Stimulated activated CD8-positive, alpha-beta memory T cell treated with anti-CD3 and anti-CD28 coated beads, Interleukin-12 subunit alpha, Interleukin-12 subunit beta, amount 100 ng/mL, for 4 hours (primary cell): ENCODE measurements at places on chromosomes 7 and 10.

- no peak for DNase-seq
These were observed 11.2 kb downstream of the CTBP2 start for GRCh38 chr10:125149036-125149679.

DNA sequence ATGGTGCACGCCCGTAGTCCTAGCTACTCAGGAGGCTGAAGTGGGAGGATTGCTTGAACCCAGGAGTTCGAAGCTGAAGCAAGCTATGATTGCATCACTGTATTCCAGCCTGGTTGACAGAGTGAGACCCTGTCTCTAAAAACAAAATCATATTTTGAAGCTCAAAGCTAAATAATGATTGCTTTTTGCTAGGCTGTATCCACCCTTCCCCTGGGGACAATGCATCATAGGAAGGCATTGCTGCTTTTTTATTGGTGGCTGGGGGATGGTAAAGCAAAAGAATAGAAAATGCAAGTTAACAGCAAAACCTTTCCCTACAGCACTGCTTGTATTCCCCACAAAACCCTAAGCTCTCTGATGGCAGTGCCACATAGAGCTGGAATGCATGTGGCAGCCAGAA is 107.5 kb upstream of the WAC start:
- no peak for DNase-seq

- no peak for DNase-seq
These were observed 234.9 kb upstream of the MBL2 start for GRCh38 chr10:53007527-53007842.

DNA sequence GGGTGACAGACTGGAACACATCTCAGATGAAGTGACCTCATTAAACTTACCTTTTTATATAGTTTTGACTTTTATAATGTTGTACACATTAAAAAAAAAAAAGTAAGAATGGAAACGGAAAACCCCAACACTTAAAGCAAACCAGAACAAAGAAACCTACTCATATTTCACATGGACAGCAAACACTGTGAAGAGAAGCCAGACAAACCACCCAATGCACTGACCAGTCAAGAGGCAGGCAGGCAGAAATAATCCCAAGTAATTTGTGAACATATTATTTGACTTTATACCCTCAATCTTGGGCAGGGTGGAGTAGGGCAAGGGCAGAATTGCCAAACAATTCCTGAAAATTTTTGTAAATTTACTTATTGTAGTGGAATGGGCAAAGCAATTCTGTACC is 39.8 kb downstream of the WAPL start:
- DNase-seq = no peak

- DNase-seq = no peak
These were observed 19.1 kb upstream of the KLF6 start for GRCh38 chr10:3803927-3804741.

DNA sequence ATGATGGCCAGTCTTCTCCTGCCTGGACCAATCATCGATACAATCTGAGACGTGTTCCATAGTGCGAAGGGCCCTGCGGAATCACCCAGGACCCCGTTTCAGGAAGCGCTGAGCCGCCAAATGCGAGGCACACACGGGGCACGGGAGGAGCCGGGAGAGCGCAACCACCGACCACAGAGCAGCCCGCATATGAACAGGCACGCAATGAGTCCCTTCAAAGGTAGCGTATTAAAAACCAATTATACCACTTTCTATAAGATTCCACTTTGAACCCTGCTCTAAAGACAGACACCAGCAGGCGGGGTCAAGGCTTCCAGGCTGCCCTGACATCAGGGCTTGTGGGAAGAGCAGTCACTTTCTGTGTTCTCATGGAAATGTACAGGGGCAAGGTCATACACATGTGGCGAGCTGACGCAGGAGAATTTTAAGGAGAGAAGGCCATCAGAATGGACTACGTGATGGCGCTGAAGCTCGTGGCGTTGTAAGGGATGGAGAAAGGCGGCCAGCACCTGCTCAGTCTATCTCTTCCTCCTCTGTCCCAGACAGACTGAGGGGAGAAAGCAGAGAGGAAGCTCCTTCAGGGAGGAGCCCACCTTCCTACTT is 46.2 kb downstream of the AMZ1 start:
- no peak for DNase-seq

- DNase-seq = no peak
These were observed 5.1 kb upstream of the ITGB1 start for GRCh38 chr10:32963096-32963495.

GRCh38 chr7:142519079-142520078 is 229.9 kb upstream of the PRSS1 start:
- no peak for DNase-seq

DNA sequence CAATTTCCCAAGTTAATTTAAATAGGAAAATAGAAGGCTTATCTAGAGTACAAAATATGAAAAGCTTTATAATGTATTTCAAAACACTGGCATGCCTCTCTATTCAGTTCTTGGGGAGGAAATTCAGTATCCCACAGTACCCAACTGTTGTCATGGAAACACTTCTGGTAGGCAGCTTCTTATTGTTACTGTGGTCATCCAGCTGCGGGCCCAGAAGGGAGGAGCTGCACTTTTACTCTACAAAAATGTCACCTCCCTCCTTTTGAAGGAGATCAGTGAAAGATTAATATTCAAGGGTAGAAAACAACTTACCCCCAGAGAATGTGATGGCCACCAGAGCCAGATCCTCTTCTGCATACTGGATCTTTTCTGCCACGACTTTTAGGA is 202.8 kb downstream of the RAPGEF5 start:
- no peak for DNase-seq

- DNase-seq = no peak
These were observed 244.6 kb downstream of the POLR1F start for GRCh38 chr7:19464241-19464640.

- DNase-seq = no peak
These were observed 527.1 kb upstream of the CELF2 start for GRCh38 chr10:10490581-10490980.

DNA sequence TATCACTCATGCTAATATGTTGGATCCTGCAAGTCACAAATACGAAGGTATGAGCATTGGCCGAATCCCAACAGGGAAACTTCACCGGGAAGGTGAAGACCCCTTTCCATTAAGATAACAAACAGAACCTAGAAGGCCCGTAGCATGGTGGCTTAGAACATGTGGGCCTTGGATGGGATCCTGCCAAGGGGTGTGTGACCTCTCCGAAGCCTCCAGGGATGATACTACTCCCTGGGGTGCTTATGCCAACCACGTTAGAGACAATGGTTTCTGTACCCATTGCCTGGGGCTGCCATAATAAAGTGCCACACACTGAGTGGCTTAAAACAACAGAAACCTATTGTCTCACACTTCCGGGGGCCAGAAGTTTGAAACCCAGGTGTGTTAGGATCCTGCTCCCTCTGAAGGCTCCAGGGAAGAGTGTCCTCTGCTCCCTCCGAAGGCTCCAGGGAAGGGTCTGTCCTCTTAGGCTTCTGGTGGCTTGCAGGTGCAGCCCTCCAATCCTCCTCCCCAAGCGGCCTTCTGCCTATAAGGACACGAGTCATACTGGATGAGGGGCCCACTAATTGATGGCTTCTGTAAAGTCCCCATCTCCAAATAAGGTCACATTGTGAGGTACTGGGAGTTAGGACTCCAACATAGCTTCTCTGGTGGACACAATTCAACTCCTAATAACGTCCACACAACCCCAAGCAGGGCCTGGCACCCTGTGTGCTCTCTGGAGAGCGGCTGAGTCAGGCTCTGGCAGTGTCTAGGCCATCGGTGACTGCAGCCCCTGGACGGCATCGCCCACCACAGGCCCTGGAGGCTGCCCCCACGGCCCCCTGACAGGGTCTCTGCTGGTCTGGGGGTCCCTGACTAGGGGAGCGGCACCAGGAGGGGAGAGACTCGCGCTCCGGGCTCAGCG is 992 bp upstream of the MGMT start:
- no peak for DNase-seq

DNA sequence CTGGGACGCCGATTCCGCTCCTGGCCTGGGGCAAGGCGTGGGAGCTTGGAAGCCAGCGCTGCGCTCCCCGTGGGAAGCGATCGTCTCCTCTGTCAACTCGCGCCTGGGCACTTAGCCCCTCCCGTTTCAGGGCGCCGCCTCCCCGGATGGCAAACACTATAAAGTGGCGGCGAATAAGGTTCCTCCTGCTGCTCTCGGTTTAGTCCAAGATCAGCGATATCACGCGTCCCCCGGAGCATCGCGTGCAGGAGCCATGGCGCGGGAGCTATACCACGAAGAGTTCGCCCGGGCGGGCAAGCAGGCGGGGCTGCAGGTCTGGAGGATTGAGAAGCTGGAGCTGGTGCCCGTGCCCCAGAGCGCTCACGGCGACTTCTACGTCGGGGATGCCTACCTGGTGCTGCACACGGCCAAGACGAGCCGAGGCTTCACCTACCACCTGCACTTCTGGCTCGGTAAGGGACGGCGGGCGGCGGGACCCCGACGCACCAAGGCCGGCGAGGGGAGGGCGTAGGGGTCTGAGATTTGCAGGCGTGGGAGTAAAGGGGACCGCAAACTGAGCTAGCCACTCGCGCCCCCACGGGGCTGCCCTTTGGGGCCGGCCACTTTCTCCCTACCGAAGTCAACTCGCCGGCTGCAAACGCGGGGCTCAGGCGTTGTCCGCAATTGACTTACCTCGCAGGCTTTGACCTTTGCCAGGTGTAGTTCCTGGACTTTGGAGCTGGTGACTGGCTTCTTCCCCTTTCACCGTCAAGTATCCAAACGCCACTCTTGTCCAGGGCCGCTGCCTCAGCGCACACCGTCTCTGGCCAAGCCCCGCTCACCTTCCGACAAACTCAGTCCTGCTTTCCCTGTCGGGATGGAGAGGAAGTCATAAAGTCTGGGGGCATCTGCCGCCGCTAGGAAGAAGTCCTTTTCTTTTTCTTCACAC is at the start of gene SCIN:
TSS of gene SCIN (plus strand) at position 187 of the 928 bp plus-strand sequence. CDS start at position 254, 67 bp downstream.
- DNase-seq = no peak

DNA sequence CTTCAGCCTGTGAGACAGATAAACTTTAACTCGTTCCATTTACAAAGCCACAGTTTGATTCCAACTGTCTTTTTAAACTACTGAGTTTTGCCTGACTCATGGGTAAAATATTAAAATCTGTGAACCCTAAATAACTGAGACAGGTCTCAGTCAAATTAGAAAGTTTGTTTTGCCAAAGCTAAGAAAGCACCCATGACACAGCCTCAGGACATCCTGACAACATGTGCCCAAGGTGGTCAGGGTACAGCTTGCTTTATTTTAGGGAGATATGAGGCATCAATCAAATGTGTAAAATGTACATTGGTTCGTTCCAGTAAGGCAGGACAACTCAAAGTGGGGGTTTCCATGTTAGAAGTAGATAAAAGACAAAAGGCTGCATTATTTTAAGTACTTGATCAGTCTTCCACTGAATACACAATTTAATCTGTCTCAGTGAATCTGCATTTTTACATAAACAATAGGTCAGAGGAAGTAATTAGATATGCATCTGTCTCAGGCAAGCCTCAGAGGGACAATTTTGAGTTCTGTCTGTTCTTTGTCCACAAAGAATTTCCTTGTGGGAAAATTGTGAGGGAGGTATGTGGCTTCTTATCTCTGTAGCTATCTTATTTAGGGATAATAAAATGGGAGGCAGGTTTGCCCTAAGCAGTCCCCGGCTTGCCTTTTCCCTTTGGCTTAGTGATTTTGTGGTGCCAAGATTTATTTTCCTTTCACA is 11.0 kb upstream of the PIP start:
- DNase-seq = no peak

DNA sequence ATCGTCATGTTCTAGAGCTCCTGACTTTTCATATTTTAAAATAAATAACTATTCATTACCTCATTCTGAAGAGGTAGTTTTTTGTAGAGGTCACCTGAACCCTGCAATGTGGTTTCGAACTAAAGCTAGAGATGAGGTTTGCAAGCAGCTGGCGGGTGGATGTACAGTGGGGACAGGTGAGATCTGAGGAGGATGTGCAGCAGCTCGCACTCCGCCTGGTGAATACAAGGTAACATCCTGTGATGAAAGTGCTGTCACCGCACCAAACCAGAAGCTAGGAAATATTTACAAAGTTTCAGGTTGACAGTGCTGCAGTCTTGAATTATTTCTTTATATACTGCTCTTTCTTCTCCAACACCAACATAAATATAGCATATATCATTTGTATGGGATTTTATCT is 26.5 kb downstream of the NDUFB2 start:
- DNase-seq = no peak

DNA sequence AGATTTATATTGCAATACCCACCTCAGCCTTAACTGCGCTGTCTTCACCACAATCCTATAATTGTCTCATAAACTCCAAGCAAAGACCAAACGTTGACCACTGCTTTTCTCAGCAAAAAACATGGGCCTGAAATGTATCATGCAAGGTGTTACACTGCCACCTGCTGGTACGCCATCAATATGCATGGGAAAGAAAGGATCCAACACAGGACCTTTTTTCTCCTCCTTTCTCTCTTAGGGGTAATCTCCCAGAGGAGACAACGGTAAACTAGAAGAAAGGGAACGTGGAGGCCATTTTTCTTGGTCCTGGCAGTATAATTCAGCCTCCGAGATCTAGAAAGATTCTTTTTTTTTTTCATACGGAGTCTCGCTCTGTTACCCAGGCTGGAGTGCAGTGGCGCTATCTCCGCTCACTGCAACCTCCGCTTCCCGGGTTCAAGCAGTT is 79.1 kb upstream of the MPP7 start:
- peak; percentile 46 for DNase-seq

DNA sequence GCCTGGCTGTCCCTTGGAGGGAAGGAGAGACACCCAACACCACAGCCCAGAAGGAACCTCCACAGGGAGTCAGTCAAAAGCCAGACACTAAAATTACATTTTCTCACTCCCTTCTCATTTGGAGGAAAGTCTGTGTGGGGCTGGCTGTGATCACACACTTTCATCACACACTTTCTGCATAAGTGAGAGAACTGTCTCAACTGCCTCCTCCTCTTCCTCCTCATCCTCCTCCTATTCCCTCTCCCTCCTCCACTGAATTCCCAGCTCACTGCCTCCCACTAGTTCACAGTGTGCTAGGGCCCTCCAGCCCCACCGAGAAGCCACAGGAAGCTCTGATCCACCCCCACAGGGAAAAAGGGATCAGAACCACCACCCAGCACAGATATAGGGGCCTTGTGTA is 91.6 kb downstream of the KCNMA1 start:
- DNase-seq = no peak

DNA sequence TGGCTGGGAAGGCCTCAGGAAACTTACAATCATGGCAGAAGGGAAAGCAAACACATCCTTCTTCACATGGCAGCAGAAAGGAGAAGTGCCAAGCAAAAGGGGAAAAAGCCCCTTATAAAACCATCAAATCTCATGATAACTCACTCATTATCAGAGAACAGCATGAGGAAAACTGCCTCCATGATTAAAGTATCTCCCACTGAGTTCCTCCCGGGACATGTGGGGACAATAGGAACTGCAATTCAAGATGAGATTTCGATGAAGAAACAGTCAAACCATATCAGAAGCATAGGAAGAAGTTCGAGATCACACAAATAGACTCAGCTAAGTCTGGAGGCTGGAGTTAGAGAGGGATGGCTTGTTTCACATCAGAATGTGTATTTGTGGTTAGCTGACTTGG is 869.4 kb upstream of the PHF14 start:
- DNase-seq = no peak
